Activated T-helper 2 cell treated with anti-CD3 and anti-CD28 coated beads, Interferon-gamma antibody, Interleukin-2, Interleukin-4, amounts not matched to agents 10 μg/mL and 5 μg/mL and 100 μg/mL, durations not matched to agents 14 hours and 24 hours and 36 hours (primary cell): ENCODE measurements at places on chromosomes 3 and 15. TPM values are rescaled to one million over a fixed set of nuclear protein-coding genes. Genes with fewer than 3 reads are reported as not detected.

DNA sequence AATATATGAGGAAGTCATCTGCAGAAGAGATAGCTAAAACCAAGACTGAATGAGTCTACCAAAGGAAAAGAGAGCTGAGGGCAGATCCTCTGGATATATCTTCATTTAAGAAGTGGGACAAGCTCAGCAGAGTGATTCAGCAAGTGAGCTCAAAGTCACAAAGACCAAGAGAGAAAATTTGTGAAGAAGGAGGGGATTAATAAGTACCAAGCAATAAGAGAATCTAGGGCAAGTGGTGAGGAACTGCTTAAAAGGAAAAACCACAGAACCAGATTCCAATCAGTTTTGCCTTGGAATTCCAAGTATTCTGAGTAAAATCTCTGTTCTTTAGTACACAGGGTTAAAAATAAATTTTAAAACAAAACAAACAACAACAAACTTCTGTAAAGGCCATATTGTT lies 3.6 kb downstream of the EHHADH start:
- no peak for DNase-seq

DNA sequence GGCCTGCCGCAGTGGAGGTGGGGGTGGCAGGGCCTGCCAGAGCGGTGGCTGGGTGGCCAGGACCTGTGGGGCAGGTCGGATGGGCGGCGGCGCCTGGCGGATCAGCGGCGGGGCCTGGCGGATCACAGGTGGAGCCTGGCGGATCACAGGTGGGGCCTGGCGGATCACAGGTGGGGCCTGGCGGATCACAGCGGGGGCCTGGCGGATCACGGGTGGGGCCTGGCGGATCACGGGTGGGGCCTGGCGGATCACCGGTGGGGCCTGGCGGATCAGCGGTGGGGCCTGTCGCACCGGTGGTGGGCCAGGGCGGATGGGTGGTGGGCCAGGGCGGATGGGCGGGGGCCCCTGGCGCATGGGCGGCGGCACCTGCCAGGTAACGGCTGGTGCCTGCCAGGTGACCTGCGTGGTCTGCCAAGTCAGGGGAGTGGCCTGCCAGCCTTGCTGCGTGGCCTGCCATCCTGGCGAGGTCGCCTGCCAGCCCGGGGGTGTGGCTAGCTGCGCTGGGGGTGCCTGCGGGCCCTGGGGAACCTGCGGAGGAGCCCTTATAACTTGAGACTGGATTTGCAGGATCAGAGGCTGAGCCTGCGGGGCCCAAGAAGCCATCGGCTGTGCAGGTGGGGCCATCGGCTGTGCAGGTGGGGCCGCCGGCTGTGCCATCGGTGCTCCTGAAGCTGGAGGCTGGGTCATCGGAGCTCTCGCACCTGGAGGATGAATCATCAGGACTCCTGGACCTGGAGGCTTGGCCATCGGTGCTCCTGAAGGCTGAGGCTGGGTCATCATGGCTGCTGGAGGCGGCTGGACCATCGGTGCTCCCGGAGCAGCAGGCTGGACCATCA lies 1.3 kb downstream of the MAGEL2 start:
- DNase-seq: no peak

ENTPD3 gene
- not detected in 2 replicates for total RNA-seq

- DNase-seq: no peak
These were observed 2.0 kb upstream of the TF start for GRCh38 chr3:133744241-133744640.

- DNase-seq: no peak
These were observed 40.4 kb downstream of the CACNA1D start for GRCh38 chr3:53534676-53535400.

DNA sequence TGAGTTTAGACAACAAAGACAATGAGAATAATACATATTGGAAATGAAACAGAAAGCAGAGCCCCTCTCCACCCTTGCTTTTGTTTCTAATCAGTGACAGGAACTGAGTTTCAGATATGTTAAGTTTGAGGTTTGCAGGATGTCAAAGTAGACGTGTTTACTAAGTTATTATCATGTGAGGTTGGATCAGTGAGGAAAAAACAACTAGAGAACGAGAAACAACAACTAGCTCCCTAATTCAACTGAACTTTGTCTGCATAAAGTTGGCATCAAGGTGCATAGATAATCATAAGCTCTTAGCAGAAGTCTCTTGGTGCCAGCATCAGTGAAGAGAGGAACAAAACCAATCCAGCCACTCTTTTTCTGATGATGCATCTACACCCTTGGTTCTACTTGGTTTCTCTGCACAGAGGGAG lies 491.1 kb upstream of the NR2F2 start:
- no peak for DNase-seq

- no peak for DNase-seq
These were observed 125.4 kb downstream of the MEGF11 start for GRCh38 chr15:66128116-66128680.

DNA sequence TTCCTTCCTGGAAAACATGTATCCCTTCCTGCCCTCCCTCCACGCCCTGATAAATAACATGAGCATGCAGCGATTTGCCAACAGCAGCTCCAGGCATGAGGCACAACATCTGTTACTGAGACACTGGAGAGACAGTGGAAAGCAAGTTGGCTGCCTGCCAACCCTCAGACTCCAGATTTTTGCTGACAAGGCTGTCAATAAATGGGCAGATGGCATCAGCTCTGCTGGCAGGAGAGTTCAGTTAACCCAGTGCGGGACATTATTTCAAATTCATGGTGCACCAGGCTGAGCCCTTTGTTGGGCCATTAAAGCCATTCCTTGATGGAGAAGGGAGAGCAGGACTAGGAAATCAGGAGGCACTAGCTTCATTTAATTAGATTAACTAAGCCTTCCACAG lies 293.3 kb downstream of the MEX3B start:
- no peak for DNase-seq

DNA sequence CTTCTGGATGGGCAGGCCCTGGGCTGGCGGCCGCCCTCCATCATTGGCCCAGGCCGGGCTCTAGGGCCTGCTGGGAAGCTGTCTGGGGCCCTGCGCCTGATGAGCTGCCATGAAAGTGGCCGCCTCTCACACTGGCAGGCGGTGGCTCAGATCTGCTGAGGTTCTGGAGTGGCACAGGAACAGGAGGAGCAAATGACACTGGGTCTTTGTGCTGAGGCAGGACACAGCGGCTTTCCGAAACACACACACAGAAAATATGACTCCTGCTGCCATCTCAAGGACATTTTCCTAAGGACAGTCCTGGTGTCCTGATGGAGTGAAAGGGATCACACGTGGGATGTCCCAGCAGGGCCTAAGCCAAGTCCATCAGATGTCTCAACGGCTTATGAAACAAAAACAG lies 103.5 kb downstream of the NUP210 start:
- DNase-seq: no peak

GRAMD2A gene
- total RNA-seq: not detected in 2 replicates

- no peak for DNase-seq
These were observed 785.4 kb upstream of the ROBO1 start for GRCh38 chr3:80553211-80553610.

GRCh38 chr15:63188247-63188925 lies 1.0 kb upstream of the RAB8B start:
- DNase-seq: no peak

GRCh38 chr3:182078316-182078715 lies 366.6 kb downstream of the SOX2 start:
- DNase-seq: no peak

GRCh38 chr3:195558602-195559001 lies 15.5 kb upstream of the PPP1R2 start:
- no peak for DNase-seq

DNA sequence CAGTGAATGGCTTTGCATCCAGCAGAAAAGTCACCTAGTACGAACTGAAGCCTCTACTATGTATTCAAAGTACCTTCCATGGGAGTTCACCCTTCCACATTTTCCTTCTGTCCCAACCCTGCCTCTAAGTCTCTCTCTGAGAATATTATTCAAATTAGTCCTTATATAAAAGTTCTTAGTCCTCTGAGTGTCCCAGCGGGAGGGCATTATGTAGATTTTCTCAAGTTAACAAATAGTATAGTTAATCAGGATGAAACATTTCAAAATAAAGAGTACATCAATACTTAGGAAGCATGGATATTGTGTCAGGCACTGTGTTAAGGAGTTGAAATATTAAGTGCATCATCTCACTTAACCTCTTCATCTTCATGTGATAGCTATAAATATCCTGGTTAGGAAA lies 223.3 kb downstream of the CPNE4 start:
- no peak for DNase-seq

GRCh38 chr15:55513152-55513551 lies 5.1 kb upstream of the DNAAF4 start:
- DNase-seq: no peak

GRCh38 chr15:98667521-98668179 lies 19.3 kb downstream of the IGF1R start:
- DNase-seq: no peak

CISH gene
- 351 and 355 TPM in 2 replicates for total RNA-seq

- DNase-seq: no peak
These were observed 18.1 kb downstream of the DAZL start for GRCh38 chr3:16587047-16587680.
